ENCODE measurements at places on chromosomes 5 and 9.

GRCh38 chr9:81573415-81574321 lies 115.7 kb downstream of the TLE1 start:
- no peak for DNase-seq

- DNase-seq: peak; percentile 69
These were observed 95.8 kb upstream of the ANKRD55 start for GRCh38 chr5:56328753-56329560.

GRCh38 chr9:114745879-114746550 lies 59.8 kb downstream of the TNFSF15 start:
- no peak for DNase-seq

DNA sequence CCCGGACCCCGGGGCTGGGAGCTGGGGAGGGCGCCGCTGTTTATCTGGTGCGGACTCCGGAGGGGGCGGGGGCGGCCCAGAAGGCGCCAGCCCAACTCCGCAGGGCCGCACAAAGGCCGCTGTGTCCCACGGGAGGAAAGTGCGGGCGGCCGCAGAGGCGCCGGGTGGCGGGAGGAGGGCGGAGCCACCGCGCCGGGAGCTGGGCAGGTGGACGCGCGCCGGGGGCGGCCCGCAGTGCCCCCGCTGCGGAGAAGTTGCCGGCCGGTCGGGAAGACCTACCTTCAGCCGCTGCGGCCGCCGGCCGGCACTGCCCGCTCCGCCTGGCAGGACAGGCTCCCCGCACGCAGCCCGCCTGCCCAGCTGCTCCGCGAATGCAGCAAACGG lies 43.6 kb downstream of the NACC2 start:
- no peak for DNase-seq

GRCh38 chr9:131879181-131879910 lies 139.5 kb upstream of the RAPGEF1 start:
- no peak for DNase-seq

- DNase-seq: no peak
These were observed 38.8 kb upstream of the NDFIP1 start for GRCh38 chr5:142069606-142070399.

- no peak for DNase-seq
These were observed 147.6 kb downstream of the EFNA5 start for GRCh38 chr5:107523029-107523680.

DNA sequence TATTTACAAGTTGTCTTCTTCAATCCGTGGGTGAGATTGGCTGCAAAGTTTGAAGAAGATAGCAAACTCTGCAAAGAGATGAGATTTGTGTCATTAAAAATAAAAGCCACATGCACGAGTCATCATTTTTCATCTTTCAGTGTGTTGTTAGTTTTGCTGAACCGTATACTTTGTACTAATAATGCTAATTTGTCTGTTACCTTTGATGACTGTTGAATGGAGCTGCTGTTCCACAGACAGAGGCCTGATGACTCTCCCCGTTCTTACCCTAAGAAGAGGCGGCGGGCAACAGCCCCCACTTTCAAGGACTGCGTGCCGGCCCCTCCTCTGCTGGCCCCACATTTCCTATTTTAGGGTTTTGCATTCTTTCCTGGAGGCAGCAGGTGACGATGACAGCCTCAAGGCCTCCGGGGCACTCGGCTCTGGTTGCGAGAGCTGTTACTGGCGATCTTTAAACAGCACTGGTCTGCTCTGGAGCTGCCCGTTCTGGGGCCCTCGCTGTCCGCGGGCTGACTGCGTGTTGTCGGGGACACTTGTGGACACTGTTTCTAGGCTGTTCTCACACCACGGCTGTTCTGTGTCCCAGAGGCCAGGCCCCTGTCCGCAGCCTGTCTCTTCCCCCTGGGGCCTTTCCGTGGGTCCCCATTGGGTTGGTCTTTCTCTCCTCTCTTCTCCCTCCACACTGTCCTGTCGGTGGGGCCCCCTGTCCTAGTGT lies 35.1 kb downstream of the NDUFS6 start:
- DNase-seq: no peak

- DNase-seq: no peak
These were observed 26.9 kb upstream of the CNOT6 start for GRCh38 chr5:180467028-180467975.

GRCh38 chr5:135824541-135825041 lies 9.9 kb upstream of the SLC25A48 start:
- no peak for DNase-seq

DNA sequence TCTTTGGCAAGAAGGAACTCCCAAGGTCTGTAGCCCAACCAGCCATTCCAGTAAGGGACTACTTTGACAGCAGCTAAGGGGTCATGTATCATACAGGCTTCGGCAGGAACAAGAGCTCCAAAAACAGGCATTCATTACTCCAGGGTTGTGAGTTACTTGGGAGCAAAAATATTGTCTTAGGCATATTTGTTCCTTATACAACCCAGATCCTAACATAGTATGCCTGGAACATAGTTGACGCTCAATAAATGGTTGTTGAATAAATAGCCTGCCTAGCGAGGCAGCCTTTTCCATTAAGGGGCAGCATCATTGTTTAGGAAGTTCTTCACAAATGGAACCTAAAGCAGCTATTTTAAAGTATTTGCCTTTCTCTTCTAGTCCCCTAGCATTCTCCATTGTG lies 35.8 kb upstream of the FER start:
- no peak for DNase-seq

GRCh38 chr9:78252616-78253015 lies 16.7 kb downstream of the CEP78 start:
- no peak for DNase-seq

DNA sequence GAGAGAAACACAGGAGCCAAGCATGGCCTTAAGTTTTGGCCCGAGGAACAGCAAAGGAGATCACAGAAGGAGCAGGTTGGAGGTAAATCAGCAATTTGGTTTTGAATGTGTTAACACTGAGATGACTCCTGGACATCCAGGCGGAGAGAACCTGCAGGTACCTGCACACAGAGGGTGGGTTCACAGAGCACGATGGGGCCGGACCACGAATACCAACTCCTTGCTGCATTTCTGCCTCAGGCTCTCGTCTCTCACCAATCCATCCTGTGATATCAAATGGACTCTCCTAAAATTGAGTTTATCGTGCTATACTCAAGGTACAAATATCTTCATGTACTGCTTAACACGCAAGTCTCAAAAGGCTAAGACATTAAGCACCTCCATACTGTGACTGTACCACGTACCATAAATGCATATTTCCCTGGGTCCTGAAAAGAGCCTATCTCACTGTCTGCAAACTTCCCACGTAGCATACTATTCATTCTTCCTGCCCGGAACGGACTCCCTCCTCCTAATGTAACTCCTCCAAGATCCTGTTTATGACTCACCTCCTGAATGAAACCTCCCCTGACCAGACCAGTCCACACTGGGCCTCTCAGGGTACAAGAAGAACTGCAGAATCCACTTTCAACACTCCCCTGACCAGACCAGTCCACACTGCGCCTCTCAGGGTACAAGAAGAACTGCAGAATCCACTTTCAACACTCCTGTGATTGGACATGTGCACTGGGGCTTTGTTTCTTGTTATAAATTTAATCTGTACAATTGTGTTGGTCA lies 380.8 kb upstream of the RFX3 start:
- DNase-seq: no peak

GRCh38 chr5:157485811-157486210 lies 25.8 kb downstream of the NIPAL4 start:
- no peak for DNase-seq

GRCh38 chr5:95153511-95153910 lies 131.4 kb downstream of the MCTP1 start:
- DNase-seq: no peak

DNA sequence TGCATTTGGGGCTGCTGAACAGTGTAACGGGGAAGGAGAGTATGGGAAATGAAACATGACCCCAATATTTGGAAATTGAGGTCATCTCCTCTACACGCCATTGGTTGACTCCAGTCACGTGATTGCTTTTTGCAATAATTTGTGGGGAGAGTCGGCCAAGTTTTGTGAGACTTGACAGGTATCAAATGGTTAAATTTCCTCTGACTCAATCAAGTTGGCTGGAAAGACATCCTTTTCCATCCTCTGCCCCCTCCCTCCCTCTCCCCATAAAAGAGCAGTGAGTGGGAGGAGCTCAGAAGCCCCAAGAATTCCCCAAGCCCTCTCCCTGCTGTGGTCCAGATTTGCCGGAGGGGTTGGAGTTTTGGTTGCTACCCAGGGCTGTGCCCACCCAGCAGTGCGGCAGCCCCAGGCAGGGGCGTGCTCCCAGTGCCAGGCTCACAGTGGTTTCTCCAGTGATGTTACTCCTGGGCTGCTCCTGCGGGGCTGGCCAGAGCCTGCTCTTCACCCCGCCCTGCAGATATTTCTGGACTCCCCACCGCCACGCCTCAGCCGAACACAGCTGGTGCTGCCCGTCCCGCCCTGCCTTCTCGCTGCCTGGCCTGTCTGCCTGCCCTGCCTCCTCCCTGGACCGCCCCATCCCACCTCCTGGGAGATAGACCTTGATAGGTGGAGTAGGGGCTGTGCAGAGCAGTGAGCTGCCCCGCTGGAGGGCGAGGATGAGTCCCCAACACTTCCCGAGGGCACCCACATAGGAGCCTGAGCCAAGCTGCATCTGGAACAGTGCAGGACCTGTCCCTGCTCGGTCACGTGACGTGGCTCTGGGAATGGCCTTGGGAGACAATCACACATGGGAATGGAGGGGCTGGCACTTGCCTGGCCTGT lies 3.4 kb downstream of the COL5A1 start:
- DNase-seq: no peak

Measured in activated CD8-positive, alpha-beta memory T cell treated with anti-CD3 and anti-CD28 coated beads, Interleukin-2, amount 10 ng/mL, durations not matched to agents 7 days and 5 days (primary cell).